Stimulated activated CD8-positive, alpha-beta memory T cell treated with anti-CD3 and anti-CD28 coated beads, Interleukin-4, amount 100 ng/mL, for 1 hour (primary cell): ENCODE measurements at places on chromosomes 1 and 21.

DNA sequence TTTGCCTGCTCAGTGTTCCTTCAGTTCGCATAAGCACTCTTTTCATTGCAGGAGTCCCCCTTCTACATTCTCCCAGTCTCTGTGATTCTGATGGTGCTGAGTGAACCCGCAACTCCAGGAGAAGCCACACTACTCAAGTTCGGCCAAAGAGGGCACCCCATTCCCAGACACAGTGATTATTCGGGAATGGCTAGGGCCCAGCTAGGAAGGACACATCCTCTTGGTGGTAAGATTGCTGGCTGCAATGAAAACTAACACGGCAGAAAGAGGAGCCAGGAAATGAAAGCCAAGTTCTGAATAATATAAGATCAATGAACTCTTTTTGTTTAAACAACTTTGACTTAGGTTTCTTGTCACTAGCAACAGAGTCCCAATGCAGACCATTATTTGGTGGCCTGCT is 14.9 kb downstream of the CREG1 start:
- no peak for DNase-seq

DNA sequence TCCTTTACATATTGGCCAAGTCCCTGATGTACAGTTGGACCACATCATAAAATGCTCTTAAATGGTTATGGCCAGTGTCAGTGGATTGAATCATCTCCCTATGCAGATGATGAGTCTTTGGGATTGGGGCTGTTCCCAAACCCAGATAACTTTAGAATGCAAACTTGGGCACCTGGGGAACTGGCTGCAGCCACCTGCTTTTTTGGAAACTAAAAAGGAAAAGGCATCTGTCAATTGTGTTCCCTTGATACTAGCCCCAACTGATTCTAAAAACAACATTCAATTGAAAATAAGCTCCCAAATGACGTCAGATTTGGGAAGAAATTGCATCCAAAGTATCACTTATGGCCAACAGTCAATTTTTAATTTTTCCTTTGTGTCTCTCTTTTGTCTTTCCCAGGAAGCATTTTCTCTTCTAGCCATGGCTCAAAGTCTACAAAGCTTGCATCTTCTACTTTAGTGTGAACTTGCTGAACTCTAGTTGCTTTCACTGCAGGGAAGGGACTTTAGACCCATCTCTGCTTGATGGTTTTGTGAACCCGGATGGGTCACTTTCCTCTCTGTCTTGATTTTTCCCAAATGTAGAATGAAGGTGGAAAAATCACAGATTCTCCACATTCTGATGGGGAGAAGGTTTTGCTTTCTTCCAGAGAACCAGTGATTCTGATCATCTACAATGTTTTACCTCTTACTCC is 402.3 kb upstream of the USP24 start:
- no peak for DNase-seq

DNA sequence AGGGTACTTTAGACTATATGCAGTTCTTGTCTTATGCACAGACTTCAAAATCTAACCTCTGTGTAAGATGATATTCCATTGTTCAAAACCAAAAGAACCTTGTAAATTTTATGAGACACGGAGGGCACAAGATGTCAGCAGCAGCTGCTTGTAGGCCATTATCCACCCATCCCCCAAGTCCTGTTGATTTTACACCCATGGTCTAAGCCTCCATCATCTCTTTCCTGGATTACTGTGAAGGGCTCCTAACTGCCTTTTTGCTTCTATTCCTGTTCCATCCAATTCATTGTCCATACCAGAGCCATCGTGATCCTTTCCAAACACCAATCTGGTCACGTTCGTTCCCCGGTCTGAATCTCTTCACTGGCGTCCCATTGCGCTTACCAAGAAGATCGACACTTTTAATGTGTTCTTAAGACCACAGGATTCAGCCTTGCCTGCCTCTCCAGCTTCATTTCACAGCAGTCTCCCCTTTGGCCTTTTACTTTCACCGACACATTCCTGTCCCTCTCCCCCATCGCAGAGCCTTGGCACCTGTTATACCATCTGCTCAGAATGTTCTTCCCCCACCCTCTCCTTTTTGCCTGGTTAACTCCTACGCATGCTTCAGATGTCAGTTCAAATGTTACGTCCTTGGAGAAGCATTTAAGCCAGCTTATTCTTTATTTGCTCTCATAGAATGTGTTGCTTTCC is 107.3 kb upstream of the POU3F1 start:
- no peak for DNase-seq

- no peak for DNase-seq
These were observed 208.3 kb downstream of the DSCAM start for GRCh38 chr21:40638466-40639251.

DNA sequence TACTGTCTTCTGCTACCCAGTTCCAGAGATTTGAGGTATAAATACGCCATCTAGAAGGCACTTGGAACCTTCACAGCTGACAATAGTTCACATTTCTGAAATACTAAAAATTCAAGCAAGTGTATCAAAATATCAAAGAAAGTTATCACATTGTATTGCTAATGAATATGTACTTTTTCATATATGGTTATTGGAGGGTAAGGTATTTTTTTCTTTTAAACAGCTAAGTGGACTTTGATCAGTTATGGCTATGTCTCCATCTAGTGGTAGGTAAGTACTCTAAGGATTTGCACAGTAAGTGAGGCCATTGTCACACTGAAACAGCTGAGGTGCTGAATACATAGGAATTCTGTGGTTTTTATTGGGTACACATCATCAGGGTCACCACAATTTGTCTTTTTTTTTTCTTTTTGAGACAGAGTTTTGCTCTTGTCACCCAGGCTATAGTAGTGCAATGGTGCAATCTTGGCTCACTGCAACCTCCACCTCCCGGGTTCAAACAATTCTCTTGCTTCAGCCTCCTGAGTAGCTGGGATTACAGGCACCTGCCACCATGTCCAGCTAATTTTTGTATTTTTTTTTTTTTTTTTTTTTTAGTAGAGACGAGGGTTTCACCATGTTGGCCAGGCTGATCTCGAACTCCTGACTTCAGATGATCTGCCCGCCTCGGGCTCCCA is 49.1 kb upstream of the CR2 start:
- no peak for DNase-seq

DNA sequence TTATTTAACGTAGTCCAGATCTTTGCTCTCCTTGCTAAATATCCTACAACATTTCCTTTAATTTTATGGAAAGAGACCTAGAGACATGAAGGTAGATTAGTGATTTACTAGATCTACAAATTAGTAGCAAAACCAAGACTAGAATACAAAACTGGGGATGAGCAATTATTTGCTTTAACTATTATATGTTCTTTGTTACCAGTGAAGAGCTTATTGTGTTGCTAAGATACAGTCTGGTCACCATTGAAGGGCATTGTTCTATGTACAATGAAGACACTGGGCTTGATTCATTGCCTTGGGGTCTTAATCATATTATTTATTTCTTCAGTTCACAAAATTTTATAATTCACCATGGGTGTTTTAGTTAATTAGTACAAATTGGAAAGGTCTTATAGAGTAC is 88.3 kb downstream of the S1PR1 start:
- DNase-seq, result no peak

GRCh38 chr1:97252076-97252475 is 530.5 kb downstream of the PTBP2 start:
- DNase-seq, result no peak

DNA sequence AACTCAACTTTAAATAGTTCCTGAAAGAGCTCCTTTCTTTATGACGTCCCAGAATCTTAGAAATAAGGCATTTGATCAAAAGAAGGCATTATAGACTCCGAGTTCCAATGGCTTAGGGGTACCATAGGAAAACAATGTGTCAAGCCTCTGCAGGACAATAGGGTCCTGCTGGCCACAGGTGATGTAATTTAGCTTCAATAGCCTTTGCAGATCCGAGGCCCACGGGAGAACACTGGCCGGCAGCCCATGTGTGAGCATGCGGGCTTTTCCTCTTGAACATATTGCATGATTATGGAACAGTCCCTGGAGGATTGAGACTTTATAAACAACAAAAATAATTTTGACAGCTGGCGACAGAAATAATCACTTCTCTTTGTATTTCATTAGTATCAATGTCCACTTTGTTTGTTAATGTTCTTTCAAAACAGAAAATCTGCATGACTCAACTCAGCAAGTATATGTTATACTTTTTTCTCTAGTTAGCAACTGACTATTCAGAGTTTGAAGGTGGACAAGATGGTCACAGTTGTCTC is 49.0 kb upstream of the NR5A2 start:
- no peak for DNase-seq

DNA sequence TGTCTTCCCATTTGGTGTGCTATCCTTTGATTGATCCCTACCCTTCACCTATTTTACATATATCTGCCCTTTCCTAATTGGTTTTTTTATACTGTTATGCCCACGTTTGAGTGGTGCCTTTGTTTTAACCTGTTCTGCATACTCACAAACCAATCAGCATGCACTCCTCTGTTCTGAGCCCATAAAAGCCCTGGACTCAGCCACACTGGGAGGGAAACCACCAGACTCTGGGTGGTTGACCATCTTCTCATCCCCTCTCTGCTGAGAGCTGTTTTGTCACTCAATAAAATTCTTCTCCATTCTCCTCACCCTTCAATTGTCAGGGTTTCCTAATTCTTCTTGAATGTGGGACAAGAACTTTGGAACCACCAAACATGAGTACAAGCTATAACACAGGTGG is 989.8 kb downstream of the ADGRL2 start:
- DNase-seq, result no peak

DNA sequence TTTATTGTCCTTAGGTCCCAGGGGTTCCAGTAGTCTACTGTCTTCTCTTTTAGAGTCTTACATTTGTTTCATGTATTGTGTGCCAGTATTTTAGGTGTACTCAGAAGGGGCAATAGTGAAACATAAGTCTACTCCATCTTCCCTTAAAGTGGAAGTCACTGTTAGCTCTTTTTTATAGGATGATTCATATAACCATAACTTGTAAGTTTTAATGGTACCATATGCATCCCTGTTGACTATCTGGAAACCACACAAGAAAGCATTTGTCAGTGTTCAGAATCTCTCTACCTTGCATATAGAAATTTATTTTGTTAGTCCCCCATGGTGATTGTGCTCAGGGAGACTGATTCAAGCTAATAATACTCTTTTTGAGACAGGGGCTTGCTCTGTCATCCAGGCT is 149.9 kb downstream of the HS2ST1 start:
- DNase-seq, result no peak

- no peak for DNase-seq
These were observed 13.2 kb upstream of the COL6A2 start for GRCh38 chr21:46084709-46085108.

DNA sequence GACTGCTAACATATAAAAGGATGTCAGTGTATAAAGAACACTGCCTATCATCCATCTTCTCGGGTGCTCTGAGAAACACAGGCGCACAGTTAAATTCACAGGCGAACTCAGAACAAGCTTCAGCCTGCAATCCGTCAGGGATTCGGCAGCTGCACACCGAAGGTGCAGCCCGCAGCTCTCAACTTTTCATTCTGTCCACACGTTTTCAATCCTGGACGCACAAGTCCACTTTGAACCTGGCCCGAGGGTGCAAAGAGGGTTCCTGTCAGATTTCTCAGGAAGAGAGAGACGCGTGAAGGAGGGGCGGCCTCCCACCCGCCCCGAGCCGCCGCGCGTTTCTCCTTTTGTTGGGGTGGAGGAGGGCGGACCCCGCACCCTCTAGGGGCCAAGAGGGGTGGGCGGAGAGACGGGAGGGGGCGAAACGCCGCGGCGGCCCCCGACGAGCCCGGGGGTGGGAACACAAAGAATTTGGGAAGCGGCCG is 724 bp downstream of the DOCK7 start:
- no peak for DNase-seq

DNA sequence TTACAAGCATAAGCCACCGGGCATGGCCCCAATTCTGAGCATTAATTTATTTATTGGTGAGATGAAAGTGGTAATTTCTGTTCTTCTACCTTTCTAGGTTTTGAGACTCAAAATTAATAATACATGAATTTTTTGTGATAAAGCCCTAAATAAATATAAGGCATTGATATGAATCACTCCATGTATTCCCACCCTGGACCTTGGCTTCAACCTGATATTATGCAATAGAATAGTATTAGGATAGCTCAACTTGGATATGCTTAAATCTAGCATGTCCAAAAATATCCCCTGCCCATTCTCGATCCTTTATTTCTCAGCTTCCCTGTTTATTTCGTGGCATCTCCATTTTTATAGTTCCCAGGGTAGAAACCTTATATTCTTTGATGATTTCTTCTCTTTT is 2.5 kb downstream of the AGL start:
- DNase-seq, result no peak

- DNase-seq, result no peak
These were observed 42.9 kb downstream of the SH3GLB1 start for GRCh38 chr1:86747304-86747703.

DNA sequence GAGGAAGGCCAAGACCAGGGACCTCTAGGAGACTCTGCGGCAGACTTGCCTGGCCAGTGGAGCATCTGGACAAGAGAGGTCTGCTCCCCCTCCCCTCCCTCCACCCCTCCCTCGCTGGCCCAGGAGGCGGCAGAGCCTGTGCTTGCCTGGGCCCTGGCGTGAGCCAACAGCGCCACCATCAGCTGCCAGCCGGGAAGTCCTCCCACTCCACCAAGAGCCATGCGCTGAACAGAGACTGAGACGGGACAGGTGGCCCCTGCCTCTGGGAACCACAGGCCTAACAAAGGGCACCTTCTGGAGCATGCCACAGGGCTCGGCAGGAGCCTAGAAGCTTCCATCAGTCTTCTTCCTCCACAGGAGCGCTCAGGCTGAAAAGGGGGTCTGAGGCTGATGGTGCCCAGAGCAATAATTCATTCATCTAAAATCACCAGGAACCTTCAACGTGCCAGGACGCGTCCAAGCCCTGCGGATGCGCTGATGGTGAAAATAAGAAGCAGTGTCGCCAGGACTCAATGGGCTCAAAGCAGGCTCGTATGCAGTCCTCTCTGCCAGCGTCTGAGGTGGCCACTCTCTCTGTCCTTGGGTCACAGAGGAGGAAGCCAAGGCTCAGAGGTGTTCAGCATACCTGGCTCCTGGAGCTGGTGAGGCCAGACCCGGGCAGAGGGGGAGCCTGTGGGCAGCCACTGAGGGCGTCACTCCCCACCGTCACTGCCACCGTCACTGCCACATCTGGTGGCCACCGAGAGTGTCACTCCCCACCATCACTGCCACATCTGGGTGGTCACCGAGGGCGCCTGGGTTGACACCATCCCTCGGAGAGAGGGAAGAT is 161.2 kb downstream of the NPHP4 start:
- DNase-seq, result no peak

DNA sequence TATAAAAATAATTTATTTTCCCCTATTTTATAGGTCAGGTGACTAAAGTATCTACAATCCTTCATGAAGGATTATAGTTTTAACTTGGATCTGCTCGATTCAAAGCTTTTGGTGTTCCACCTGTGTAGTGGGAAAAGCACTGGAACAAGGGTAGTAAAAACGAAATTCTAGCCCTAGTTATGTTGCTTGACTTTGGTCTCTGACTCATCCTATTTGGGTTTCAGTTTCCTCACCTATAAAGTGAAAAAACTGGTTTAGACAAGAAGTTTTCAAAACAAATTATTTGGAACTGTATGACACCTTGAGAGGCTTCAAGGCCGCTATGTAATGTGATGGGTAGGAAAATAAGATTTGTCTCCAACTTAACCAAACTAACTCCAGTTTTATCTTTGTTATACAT is 505.2 kb upstream of the ZRANB2 start:
- DNase-seq, result no peak
